ENCODE measurements at places on chromosomes 1 and 21.
A peak's percentile ranks its signal among the peaks of the same experiment; 100 is the strongest.

DNA sequence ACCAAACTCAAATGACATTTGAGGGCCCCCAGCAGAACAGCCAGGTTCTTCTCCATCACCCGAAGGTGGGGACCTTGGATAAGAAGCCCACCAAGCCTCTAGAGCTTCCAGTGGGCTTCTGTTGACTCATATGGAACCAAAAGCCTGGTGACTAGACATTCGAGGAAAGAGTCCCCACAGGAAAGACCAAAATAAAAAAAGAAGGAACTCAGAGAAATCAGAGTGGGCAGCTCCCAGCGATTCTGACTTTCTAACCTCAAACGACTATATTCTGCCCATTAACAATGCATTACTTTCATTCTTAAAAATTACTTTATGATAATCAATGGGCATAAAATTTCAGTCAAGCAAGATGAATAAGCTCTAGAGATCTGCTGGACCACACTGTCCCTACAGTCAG, 9.6 kb upstream of the CHIT1 start:
- no peak for DNase-seq

GRCh38 chr21:35139382-35139715, 90.2 kb upstream of the RUNX1 start:
- DNase-seq = no peak

DNA sequence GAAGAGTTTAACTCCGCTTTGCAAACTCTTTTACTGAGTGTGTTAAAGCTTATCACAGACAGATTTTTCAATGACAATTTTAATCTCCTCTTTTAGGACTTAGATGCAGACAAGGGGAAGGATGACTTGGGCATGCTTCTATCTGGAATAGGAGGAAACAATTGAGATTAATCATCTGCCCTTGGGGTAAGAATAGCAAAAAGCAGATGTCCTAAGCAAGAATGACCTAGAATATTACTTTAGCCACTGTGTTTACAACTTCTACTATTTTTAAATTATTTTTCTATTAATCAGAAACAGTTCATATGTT, 569.0 kb upstream of the ADGRL2 start:
- DNase-seq = no peak

GRCh38 chr1:30823627-30823968, 66.0 kb upstream of the LAPTM5 start:
- no peak for DNase-seq

- DNase-seq = no peak
These were observed 15.4 kb downstream of the KAZN start for GRCh38 chr1:14613926-14614325.

DNA sequence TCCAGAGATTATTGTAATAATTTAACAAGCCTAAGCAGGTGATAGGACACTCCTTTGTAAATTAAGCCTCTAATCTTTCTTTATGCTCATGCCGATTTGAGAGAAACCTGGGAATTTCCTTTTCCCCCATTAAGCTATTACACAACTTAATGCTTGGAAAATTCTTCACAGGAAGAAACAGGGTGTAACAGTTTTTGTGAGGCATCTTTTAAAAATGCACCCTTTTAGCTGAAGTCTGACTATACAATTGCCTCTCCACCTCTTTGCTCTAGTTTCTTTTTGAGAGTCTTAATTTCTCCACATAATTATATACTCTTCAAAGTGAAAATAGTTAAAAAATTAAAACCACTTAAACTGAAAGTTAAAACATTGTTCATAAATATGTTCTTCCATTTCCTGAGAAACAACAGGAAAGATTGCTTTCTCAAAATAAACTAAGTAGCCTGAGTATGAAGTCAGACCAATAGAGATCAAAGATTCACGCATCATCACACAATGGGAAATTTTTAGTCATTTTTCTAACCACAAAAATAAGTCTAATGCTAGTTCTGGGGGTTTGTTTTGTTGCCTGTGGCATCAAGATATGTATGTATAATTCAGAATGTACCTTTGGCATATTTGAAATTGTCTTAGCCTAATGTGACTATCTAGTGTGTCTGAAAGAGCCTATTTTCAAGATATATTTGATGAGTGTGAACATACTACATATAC, 34.7 kb downstream of the LRRC8D start:
- no peak for DNase-seq

GRCh38 chr1:182213163-182213562, 151.7 kb upstream of the ZNF648 start:
- no peak for DNase-seq

GRCh38 chr1:33455539-33456501, 16.6 kb upstream of the ZSCAN20 start:
- DNase-seq = peak; percentile 55
